ENCODE measurements at places on chromosomes 13 and 19. TPM values are rescaled to one million over a fixed set of nuclear protein-coding genes. Genes with fewer than 3 reads are reported as not detected.
A peak's percentile ranks its signal among the peaks of the same experiment; 100 is the strongest.

DNA sequence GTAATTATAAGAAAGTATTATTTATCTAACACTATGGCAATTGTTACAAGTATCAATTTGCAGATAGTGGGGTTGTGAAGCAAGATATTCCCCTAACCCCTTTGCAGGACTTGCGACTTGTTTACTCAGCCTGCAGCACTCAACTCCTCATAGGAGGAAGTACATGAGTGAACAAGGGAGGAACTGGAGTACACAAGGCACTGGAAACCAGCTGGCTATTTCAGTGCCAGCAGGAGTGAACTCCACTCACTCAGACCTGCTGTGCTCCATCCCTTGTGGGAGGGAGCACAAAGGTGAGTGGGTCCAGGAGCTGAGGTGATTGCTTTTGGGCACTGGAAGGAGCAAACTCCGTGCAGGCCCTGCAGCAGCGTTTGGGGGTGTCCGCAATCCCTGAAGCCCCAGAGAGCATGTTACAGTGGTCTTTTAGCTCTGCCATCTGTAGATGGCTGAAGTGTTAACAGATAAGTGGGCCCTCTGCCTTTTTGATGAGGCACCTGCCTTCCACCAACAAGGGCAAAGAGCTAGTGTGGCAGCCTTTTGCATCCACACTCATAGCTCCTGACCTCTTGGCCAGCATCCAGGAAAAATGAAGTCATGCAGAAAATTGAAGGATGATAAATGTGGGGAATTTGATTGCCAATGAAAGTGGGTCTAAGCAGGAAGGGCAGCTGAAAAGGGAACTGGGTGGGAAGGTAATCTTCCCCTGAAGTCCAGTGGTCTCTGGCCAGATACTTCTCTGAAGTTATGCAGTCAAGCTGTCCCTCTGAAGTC is 802.2 kb upstream of the MIR17HG start:
- H3K36me3 ChIP-seq: no peaks in the 10 kb centered on the region
- H3K27me3 ChIP-seq: no peaks in the 10 kb centered on the region
- no peaks in the 10 kb centered on the region for H3K4me1 ChIP-seq
- H3K4me3 ChIP-seq: no peak overlapping the region

GRCh38 chr13:99970651-99971575 is 654 bp downstream of the ZIC5 start:
- peaks cover 24% of the 10 kb centered on the region for H3K4me1 ChIP-seq
- H3K27ac ChIP-seq: no peak overlapping the region
- peaks cover 67% of the 10 kb centered on the region for H3K27me3 ChIP-seq

DNA sequence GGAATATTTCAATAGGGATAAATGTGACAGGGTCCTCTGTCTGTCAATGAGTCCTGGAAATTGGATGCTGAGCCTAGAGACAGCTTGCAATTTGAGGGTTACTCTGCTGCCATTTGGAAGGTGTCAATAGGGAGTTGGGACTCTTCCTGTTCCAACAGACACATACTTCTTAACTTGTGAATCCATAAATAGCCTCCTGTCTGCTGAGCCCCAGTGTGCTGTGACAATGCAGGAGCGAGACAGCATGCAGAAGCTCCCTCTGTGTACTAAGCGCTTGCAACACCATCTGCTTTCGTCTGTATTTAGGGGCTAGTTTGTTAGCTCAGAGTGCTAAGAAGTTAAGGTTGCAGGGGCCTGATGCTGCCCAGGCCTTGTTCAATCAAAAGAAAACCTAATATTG is 58.5 kb upstream of the GPR12 start:
- no peaks in the 10 kb centered on the region for H3K36me3 ChIP-seq
- no peak for DNase-seq
- no peaks in the 10 kb centered on the region for H3K27me3 ChIP-seq

DNA sequence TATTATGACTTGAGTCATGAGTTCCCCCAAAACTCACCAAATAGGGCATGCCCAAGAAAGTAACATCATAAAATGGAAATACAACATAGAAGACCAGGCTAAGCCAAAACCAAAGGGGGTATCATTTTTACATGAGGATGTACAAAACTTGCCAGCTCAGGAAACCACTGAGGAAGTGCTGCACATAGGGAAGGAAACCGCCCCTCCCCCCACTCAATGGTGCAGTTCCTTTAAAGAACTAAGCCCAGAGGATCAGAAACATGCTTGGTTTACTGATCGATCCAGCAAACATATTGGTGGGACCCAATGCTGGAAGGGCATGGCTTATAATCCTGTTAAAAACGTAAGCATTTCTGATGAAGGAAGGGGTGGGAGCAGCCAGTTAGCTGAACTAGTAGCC is 4.2 kb upstream of the ZNF486 start:
- H3K27ac ChIP-seq: no peak overlapping the region
- H3K4me1 ChIP-seq: no peaks in the 10 kb centered on the region
- H3K36me3 ChIP-seq: no peaks in the 10 kb centered on the region
- DNase-seq: no peak

DNA sequence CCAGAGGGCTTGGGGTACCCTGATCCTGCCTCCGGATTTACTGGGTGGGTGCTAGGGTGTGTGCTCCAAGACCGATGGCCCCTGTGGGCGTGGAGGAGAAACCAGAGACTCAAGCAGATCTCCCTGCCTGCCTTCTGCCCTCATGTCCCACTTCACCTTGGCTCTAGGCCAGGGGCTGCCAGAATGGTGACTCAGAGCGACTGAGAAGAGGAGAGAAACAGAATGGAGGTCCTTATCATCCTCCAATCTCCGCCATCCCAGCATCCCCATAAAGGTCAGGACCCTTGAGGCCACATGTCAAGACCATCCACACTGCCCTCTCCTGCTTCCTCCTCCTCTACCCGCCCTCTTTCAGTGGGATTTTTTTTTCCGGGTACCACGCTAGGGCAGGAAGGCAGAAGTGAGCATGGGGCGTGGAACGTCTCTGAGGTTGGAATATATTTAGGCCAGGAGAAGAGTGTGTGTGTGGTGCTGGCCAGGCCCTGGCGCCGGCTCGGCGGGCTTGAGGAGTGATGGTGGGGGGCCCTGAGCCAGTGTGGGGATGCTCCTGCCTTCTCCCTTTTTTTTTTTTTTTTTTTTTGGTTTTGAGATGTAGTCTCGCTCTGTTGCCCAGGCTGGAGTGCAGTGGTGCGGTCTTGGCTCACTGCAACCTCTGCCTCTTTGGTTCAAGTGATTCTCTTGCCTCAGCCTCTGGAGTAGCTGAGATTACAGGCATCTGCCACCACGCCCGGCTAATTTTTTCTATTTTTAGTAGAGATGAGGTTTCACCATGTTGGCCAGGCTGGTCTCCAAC is 22.3 kb downstream of the IER2 start:
- H3K4me3 ChIP-seq: no peak overlapping the region
- H3K36me3 ChIP-seq: no peaks in the 10 kb centered on the region
- no peaks in the 10 kb centered on the region for H3K27me3 ChIP-seq
- H3K4me1 ChIP-seq: no peaks in the 10 kb centered on the region
- DNase-seq: peak; percentile 67

DNA sequence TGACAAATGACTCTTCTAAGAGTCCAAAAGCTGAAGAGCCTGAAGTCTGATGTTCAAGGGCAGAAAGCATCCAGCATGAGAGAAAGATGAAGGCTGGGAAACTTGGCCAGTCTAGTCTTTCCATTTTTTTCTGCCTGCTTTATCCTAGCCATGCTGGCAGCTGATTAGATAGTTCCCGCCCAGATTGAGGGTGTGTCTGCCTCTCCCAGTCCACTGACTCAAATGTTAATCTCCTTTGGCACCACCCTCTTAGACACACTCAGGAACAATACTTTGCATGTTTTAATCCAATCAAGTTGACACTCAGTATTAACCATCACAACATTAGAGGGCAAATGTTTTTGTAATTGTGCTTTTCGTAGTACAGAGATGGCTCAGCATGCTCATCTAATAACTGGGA is 267.5 kb upstream of the KLHL1 start:
- no peaks in the 10 kb centered on the region for H3K36me3 ChIP-seq
- no peaks in the 10 kb centered on the region for H3K4me1 ChIP-seq
- DNase-seq: no peak
- no peak overlapping the region for H3K27ac ChIP-seq

GRCh38 chr13:73385848-73386247 is 327.0 kb downstream of the KLF5 start:
- no peak for DNase-seq
- H3K4me3 ChIP-seq: no peak overlapping the region
- H3K27ac ChIP-seq: no peak overlapping the region
- no peaks in the 10 kb centered on the region for H3K36me3 ChIP-seq
- no peaks in the 10 kb centered on the region for H3K27me3 ChIP-seq

DNA sequence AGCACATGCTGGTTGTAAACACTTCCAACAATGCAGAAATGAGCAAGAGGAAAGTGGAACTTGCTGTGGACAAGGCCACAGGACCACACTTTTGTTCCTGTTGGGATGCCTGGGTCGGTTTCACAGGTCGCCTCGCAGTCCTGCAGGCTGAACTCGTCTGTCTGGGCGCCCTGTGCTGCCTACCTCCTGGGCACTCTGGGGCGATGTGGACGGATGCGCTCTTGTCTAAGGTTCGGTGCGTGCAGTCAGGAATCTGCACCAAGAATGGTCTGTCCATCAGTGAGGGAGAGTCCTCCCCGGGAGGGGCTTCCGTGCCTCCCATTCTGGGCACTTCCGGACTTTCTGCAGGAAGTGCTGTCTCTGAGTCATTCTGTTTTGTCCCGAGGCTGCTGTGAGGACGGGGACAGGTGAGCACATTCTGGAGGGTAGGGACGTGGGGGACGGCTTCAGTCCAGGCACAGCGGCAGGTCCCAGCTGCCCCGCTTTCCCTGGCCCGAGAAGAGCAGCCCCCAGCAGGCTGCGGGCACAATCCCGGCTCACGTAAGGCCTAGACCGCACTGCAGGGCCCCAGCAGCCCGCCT is 24.1 kb upstream of the SLITRK1 start:
- DNase-seq: no peak
- H3K36me3 ChIP-seq: no peaks in the 10 kb centered on the region
- no peak overlapping the region for H3K4me3 ChIP-seq
- H3K4me1 ChIP-seq: no peaks in the 10 kb centered on the region

DNA sequence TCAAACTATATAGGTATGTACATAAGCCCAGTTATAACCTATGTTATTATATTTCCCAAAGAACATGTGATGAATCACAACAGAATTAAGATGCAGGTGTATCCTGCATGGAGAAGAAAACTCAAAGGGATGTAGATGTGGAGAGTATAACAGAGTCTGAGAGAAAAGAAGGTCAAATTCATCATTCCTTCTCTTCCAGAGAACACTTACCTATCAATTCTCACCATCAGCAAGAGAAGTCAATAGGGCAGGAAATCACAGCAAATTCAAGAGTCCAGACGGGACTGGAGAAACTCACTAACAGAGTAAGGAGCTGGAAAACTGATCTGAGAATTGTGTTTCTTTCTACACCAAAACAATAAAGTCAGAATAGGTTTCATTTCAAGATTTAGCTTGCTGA is 28.4 kb downstream of the DIAPH3 start:
- H3K27ac ChIP-seq: no peak overlapping the region
- H3K36me3 ChIP-seq: no peaks in the 10 kb centered on the region
- no peaks in the 10 kb centered on the region for H3K27me3 ChIP-seq

GRCh38 chr13:95568131-95568530 is 15.6 kb downstream of the CLDN10 start:
- H3K27ac ChIP-seq: no peak overlapping the region
- H3K4me3 ChIP-seq: no peak overlapping the region
- H3K27me3 ChIP-seq: no peaks in the 10 kb centered on the region
- no peaks in the 10 kb centered on the region for H3K36me3 ChIP-seq

The NR2C2AP gene
- 10.8 TPM for total RNA-seq

The ARID3A gene
- 1.3 TPM for total RNA-seq

The DHRS12 gene
- 7.1 TPM for total RNA-seq

The PLPPR3 gene
- not detected for total RNA-seq

The ZGLP1 gene
- total RNA-seq: not detected

Measured in uterus (tissue), 4 donors.